ENCODE measurements at places on chromosomes 2 and 18.

DNA sequence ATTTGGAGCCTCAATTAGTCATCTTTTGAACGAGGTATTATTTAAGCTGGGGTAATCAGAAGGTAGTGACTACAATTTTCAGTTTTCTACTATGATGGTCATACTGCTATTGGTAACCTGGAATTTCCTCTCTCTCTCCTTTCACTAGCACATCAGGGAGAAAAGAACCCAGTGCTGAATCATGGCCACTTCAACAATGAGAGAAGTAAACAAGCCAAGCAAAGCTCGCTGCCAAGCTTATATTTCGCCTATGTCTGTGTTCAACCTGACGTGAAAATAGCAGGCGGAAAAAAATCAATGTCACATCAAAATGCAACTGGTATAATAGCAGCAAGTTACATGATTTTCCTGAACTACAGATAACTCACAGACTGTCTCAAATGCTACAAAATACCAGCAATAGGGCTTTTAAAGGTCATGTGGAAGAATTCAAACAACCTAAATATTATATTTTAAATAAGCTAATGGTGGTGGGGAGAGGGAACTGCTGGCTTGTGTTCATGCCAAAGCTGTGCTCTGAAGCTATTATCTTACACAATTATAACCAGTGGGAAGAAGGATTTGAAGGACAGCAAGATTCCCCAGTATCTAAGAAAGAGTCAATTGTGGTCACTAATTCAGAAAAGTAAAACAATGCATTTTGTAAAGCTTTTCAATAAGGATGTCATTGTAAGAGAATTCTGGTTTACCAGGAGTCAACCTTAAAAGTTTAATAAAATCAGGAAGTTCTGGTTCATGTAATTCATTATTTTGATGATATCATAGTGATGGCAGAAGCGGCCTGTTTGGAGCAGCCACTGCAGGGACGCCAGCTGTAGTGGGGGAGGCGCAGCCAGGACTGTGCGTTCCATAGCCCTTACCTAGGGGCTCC is 38.0 kb downstream of the RNF152 start:
- DNase-seq, result no peak

- no peak for DNase-seq
These were observed 1076.3 kb downstream of the RPIA start for GRCh38 chr2:89767572-89768435.

DNA sequence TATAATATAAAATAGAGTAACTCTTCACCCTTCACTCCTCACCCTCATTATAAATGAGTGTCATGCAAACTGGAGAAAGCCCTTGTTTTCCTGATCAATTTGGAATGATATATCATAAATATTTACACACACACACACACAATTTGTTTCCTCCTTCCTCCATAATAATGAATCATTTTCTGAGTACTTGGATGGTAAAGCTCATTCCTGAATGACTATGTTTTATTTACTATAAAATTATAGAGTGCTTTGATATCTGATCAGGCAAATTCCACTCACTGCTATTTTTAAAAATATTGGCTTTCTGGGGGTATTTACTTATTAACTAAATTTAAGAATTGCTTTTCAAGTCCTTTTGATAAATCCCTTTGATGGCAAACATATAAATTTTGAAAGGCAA is 1125.5 kb upstream of the CNTNAP5 start:
- no peak for DNase-seq

DNA sequence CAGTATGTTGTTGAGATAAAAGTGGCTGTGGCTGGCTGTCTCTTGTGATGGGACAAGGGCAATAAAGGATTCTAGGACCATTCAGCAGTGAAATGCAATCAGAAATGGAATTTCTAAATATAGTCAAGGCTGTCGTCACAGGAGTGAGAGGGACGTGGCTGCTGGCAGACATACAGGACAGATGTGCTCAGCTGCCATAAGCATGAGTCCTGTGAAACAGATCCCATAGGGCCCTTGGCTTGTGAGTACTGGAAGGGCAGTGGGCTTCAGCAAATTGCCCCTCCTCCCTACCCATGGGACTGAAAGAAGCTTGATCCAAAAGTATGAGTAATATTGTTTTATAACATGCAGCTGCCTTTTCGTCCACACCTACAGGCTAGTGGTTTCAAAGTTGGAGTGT is 4.2 kb upstream of the CNNM3 start:
- no peak for DNase-seq

DNA sequence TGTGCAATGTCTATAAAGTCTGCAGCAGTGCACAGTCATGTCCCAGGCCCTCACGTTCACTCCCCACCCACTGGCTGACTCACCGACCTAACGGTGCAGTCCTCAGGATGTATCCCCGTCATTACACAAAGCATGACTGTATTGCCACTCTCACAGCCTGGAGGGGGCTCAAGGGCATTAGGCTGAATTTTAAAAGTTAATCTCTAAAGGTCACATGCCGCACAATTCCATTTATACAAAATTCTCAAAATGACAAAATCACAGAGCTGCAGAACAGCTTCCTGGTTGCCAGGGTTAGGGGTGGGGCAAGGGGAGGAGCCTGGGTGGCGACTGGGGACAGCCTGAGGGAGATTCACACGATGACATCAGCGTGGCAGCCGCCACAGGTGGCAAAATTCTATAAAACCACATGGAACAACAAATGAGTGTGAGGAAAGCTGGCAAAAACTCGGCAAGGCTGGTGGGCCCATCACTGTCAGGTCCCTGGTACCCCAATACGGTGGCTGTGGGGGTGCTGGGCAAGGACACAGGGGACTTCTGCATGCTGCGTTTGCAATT is 97.6 kb downstream of the NDUFA10 start:
- no peak for DNase-seq

- DNase-seq, result no peak
These were observed 286.9 kb downstream of the MEIS1 start for GRCh38 chr2:66721776-66722175.

GRCh38 chr2:241499146-241499965 is 9.0 kb downstream of the STK25 start:
- no peak for DNase-seq

GRCh38 chr2:75705921-75706320 is 4.8 kb downstream of the GCFC2 start:
- DNase-seq, result no peak

- no peak for DNase-seq
These were observed 15.4 kb upstream of the SLC25A52 start for GRCh38 chr18:31776093-31776492.

GRCh38 chr18:49399003-49399402 is 61.4 kb downstream of the DYM start:
- no peak for DNase-seq

All from hippocampal formation (tissue), 2 donors.